CD4-positive, alpha-beta memory T cell (primary cell): ENCODE measurements at places on chromosomes 7 and 10.

GRCh38 chr10:79044846-79045245, 23.9 kb upstream of the ZMIZ1 start:
- DNase-seq = no peak

- no peak for DNase-seq
These were observed 61.9 kb upstream of the PDLIM1 start for GRCh38 chr10:95352684-95353083.

DNA sequence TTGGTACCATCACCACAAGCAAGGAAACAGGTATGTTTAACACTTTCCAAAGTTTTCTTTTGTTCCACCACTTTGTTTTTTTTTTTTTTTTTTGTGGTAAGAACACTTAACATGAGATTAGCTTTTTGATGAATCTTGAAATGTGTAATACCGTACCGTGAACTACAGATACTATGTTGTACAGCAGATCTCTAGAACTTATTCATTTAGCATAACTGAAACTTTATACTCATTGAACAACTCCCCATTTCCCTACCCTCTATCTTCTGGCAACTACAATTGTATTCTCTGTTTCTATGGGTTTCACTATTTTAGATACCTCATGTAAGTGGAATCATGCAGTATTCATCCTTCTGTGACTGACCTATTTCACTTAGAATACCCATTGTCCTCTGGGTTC, 162.7 kb upstream of the ITGB1 start:
- no peak for DNase-seq

DNA sequence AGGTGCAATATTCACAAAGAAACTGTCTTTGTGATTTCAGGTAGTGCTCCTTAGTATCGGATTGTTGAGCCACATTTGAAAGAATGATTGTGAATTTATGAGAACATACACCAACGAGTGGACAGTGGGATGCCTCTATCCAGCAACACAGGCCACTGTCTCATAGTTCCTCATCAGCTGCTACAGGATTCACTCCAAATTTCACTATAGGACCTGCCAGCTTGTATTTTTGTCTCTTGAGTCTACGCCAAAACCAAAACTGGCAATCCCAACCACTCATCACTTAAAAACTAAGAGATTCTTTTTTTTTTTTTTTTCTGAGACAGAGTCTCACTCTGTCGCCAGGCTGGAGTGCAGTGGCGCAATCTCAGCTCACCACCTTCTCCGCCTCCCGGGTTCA, 964.5 kb downstream of the CNTNAP2 start:
- no peak for DNase-seq
